ENCODE measurements at places on chromosomes 2 and 18.

- no peak for DNase-seq
Measured at GRCh38 chr2:174337337-174338146, 2.8 kb downstream of the SP9 start.

- no peak for DNase-seq
Measured at GRCh38 chr2:65566617-65567016, 134.2 kb upstream of the SPRED2 start.

DNA sequence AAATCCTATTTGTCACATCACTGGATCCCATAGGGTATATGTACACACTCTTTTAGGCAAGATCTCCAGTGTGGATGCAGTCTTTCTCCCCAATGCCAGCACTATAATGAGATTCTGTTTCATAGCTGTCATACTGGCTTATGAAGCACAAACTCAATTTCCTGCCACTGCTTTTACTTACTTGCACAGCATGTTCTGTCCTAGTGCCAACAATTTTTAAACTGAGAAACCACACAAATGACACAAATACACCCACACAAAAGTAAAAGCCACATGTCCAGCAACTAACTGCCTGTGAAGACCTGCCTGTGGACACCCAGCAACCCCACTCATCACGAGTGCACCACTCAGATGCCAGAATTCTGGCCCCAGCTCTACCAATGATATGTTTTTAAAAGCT is 29.6 kb upstream of the RNU4ATAC start:
- DNase-seq: peak; percentile 60

DNA sequence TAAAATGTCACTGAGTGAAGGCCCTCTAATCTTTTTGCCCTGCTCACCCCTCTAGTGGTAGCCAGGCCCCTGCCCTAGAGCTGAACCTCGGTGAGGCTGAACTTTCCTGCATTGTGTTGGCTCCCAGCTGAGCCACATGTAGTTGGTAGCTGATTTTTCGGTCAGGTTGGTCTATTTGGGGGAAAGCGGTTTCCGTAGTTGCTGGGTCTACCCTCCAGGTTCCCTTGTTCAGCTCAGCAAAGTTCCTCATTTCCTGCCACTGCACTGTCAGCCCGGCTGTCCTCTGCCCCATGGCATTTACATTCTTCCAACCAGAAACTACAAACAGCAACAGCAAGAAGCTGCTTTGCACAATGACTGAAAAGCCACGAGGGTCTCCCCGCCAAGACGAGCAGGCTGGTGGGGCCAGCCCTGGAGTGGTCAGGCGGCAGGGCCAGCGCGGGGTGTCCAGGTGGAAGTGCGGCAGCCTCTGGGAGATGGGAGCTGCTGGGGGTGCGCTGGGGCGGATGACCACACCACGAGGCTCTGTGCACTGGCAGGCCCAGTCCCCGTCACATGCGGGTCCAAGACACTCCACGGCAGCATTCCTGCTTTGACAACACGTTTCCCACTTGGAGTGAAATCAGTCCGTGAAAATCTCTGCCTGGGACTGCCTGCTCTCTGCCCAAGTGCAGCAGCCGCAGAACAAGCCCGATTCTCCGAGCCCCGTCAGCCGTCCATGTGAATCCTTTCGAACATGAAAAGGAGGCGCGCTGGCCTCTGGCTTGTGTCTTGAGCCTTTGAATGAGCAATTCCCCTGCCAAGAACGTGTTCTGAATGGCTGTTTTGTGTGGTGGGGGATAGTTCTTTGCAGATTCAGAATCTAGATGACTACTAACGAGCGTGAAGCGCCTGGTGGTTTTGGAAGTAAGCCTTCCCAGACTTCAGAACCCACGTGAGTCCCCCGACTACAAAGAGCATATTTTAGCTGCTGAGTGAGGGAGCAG is 159.4 kb downstream of the ASB1 start:
- DNase-seq: peak; percentile 46

- no peak for DNase-seq
Measured at GRCh38 chr2:159379181-159379580, 92.7 kb upstream of the WDSUB1 start.

- DNase-seq: no peak
Measured at GRCh38 chr2:129334696-129335410, 644.6 kb upstream of the RAB6C start.

- peak; percentile 46 for DNase-seq
Measured at GRCh38 chr2:30288561-30288960, 57.2 kb downstream of the LBH start.

DNA sequence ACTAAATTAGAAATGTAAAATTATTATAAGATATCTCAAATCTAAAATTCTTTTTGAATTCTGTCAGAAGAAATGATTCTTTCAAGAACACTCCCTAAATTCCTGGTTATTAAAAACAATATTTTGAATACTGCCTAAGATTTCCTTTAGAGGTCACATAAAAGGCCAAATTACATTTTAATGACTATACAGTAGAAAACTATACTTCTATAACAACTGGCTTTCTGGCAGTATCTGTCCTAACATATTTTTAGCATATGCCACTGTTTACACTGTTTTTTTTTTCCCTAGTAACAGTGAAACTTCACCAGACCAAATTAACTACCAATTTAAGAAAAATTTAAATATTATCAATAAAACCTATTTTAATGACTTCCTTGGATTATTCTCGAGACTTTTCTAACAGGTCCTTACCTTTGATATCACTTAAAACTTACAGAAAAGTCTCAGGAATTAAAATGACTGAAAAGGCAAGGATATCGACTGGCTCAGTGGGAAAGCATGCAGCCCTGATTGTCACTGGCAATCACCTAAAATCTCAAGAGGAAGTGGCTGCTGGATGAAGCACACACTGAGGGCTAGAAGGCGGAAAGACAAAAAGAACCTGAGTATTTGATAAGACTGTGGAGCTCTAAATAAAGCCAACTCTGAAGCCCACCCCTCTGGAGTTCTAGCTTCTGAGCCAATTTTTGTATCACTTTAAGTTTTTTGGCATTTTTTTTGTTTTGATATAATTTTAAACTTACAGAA is 59.6 kb downstream of the SPIRE1 start:
- DNase-seq: peak; percentile 51

GRCh38 chr2:234252772-234253171 is 202.3 kb downstream of the SPP2 start:
- no peak for DNase-seq

DNA sequence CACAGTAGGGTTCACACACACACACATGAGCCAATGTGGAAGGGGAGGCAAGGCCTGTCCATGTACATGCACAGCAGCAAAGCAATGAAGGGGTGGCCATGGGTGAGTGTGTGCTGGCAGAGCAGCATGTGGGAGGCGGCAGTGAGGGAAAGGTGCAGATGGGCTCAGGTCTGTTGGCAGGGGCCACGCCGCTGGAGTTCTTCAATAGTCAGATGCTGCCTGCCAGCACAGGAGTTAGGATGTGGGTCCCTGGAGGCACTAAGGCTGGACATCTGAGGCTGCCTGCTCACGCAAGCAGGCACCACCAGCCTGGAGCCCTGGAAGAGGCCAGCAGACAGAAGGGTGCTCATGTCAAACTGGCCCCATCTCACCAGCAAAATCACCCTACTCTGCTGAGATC is 1304.9 kb downstream of the DSC3 start:
- no peak for DNase-seq

DNA sequence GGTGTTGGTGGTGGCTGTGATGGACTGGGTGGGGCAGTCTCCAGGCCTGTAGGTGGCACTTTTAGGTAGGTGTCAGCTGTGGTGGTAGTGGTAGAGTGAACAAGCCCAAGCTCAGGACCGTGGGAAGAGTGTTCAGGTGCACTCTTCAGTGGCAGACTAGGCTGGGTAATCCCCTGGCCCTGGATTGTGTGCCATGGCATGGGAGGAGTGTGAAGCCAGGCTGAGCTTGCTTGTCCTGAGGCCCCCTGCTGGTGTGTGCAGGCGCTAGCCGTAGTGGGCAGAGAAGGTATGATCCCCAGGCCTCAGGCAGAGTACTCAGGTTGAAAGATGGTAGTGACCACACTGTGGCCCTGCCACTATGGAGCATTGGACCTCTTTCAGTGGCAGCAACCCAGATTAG is 850.3 kb downstream of the DSC3 start:
- no peak for DNase-seq

GRCh38 chr2:145592361-145592760 is 1072.4 kb upstream of the ZEB2 start:
- DNase-seq: peak; percentile 48

DNA sequence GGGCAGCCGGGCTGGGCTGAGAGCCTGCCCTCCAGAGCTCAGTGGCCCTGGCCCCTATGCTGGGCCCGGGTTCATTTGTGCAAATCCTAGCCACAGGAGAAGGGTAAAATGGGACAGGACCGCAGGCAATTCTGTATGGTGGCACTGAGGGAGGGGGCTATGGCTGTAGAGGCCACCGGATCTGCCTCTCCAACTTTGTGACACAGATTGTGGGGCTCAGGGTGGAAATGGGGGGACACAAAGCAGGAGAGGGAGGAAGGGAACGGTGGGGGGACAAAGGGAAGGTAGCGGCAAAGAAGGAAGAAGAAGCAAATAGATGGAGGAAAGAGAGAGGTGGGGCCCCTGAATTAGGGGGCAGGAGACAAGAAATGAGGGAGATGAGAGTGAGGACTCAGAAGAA is 201.1 kb downstream of the SMAD2 start:
- DNase-seq: no peak

- no peak for DNase-seq
Measured at GRCh38 chr2:225086439-225086838, 44.2 kb upstream of the DOCK10 start.

DNA sequence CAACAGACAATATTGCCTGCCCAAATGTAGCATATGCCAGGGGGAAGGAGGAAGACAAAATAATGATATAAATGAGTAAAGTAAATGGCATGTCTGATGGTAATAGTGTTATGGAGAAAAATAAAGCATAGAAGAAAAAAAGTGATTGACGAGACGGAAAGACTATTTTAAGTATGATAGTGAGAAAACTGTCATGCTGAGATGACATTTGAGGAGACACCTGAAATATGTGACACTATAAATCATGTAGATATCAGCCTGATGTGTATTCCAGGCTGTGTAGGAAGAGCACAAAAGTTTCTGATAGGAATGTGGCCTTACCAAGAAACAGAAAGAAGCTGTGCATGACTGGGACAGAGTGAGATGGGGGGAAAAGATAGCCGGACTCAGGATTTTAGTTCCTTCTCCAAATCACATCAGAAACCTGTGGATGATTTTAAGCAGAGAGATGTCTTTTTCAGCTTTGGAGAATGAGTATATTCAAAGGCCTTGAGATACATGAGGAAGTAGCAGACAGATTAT is 387.3 kb upstream of the SYT4 start:
- no peak for DNase-seq

DNA sequence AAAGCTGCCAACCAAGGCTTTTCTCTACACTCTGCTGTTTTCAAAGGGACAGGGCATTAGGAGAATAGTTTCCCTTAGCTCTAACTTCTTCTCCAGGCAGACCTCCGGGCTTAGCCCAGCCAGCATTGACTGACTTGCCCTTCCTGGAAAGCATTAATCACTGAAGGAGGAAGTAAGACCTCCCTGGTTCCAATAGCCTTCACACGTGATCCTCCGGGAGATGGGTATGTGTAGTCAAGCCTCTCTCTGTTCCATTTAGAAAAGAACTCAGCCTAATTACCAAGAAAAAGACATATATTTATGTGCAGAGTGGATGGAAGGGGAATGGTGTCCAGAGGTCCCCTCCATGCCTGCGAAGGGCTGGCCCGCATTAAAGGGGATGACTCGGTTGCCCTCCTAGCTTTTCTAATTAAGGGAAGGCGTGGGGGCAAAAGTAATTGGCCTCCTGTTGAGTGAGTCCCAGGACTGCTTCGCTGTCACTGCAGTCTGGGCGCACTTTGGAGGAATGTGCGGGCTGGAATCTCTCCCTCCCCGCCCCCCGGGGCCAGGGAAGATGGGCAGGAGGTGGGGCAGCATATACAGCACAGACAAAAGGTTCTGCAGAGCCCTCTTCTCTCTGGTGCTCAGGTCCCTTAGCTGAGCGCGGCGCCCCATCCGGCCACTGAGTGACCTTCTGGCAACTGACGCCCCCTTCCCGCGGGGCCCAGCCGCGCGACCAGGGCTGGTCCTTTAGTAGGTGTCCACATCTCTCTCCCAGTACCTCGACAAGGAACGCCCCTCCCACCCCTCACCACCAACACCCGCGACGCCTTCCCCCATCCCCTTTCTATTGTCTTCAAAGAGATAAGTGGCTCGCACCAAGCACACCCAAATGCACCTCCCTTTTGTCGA is 686.0 kb downstream of the NRXN1 start:
- DNase-seq: no peak

GRCh38 chr18:3248062-3248657 is 559 bp downstream of the MYL12A start:
- DNase-seq: peak; percentile 45

- DNase-seq: no peak
Measured at GRCh38 chr2:63780518-63781155, 61.1 kb upstream of the UGP2 start.

DNA sequence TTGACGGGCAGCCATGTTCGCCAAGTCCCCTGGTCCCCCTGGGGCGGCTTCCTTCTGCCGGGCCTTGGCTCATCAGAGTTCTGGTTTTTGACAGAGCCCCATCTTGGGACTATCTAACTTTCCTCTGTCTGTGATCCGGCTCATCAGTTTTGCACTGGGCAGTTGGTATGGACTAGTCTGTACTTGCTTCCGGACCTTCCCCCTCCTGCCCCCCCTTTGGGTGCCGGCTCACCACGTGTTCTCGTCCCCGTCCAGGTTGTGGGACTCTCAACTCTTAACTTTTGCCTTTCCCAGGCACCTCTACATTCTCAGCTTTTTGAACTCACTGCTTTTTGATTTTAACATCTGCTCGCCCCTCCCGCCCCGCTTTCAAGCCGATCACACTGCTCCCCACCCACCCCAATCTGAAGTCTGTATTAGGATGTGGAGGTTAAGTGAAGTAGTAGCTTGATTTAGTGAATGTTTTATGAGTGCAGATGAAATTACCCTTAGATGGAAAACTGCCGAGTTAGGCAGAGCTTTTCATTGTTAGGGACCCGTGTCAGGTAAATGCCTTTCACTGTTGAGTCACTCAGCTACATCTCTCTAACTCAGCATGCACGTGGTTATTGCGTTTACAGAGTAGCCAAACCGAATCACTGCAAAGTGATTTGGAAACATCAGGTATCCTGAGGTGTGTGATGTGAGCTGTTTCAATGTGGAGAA is 874 bp downstream of the WDR43 start:
- DNase-seq: peak; percentile 28

DNA sequence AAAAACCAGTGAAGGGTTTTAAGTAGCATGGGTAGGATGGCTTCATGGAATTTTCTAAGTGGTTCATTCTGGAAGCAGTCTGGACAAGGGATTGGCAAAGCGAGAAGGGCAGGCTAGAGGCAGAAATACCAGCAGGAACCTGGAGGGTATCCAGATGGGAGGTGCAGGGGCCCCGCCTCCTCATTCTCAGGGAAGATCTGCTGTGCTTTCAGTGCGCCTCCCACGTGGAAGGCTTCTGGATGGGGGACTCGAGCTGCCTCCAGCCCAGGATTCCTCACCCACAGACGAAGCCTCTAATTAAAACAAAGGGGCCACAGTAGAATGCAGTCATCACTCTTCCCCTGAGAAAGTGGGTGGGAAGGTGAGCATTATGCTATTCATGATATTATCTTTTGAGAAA is 79.8 kb downstream of the VSNL1 start:
- DNase-seq: peak; percentile 44

DNA sequence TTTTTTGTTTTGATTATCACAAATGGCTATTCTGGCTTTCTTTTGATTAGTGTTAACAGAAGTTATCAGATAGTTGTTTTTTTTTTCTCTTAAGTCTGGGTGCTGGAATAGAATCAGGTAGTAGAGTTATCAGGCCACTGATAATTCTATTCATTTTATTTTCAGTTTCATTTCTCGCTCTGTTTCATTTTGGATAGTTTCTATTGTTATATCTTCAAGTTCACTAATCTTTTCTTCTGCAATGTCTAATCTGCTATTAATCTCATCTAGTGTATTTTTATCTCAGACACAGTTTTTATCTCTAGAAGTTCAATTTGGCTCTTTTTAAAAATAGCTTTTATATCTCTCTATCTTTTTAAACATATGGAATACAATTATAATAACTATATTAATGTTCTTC is 241.8 kb upstream of the EPC2 start:
- no peak for DNase-seq

All from fibroblast of skin of right biceps (primary cell).